ENCODE measurements at places on chromosomes 16 and 17.
A peak's percentile ranks its signal among the peaks of the same experiment; 100 is the strongest.

DNA sequence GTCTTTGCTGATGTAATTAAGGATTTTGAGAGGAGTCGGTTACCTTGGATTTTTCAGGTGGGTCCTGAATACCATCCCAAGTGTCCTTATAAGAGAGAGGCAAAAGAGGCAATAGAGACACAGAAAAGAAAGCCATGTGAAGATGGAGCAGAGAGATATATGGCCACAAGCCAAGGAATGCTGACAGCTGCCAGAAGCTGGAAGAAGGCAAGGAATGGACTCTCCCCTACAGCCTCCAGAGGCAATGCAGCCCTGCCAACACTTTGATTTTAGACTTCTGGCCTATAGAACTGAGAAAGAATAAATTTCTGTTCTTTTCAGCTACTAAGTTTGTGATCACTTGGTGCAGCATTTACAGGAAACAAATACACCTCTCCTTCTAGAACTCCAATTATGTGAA, 8.2 kb upstream of the RNFT1 start:
- DNase-seq = no peak

DNA sequence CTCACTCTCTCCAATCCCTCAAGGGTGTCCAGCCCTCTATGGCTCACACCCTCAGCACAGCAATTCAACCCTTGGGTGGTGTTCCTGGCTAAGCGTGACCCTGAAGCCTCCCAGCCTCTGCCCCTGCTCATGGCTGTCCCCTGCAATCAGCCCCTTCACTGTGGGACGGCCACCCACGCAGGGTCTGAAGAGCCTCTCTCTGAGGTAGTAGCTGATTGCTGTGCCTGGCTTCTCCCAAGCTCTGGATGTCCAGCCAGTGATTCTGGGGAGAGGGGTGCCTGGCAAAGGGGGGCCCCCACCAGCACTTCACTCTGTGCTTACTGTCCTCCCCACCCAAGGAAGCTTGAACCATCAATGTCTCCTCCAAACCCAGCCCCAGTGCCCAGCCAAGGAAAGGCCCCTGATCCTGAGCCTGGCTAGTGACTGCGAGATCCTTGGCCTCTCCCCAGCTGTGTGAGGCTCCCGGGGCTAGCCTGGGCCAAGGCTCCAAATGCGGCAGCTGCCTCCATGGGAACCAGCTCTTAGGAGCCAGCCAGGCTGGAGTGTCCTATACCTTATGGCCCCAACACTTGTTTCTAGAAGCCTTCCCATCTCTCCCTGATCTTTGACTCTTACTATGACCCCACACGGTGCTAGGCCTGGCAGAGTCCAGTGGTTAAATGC, 9.9 kb downstream of the MTSS2 start:
- DNase-seq = no peak

DNA sequence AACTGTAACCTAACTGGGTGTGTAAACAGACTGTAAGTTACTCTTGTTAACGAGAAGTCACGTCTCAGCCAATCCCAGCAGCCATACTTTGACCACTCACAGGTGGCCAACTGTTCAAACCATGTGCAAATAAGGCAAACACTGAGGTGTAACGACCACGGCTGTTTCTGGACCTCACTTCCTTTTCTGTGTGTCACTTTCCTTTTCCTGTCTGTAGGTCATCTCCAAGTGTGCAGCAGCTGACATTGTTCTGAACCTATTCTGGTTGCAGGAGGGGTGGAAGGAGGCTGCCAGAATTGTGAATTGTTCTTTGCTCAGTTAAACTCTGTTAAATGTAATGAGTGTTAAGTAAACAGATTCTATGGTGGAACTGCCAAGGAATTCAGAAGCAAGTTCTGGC, 627.4 kb downstream of the KCNJ2 start:
- no peak for DNase-seq

DNA sequence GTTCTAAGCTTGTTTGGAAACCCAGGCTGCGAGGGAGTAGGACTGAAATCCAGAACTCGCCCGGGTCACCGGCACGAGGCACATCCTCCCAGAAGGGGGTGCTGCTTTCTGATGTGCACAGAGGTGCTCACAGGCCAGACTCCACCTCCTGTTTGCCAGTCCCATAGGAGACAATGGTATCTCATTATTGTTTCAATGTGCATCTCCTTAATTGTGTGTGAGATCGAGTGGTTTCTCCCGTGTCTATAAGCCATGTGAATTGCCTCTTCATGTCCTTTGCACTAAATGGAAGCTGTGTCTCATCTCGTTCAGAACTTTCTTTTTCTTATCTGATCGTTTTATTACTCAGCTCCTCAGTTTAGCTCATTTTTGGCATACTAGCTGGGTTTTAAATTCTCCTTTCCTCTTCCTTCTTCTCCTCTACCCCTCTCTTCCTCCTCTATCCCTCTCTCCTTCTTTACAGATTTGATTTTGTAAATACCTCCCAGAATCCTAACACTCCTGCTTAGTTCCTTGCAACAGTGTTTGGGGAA, 32.1 kb upstream of the PRKCB start:
- DNase-seq = peak; percentile 73
